Left cardiac atrium (tissue), 4 donors: ENCODE measurements at places on chromosomes 5 and 9. TPM values are rescaled to one million over a fixed set of nuclear protein-coding genes. Genes with fewer than 3 reads are reported as not detected.

The SOHLH1 gene
- not detected for total RNA-seq

The GEMIN5 gene
- 11.7 TPM for total RNA-seq

The PCDHGA11 gene
- 3.2 TPM for total RNA-seq

The NIM1K gene
- 0.34 TPM for total RNA-seq

DNA sequence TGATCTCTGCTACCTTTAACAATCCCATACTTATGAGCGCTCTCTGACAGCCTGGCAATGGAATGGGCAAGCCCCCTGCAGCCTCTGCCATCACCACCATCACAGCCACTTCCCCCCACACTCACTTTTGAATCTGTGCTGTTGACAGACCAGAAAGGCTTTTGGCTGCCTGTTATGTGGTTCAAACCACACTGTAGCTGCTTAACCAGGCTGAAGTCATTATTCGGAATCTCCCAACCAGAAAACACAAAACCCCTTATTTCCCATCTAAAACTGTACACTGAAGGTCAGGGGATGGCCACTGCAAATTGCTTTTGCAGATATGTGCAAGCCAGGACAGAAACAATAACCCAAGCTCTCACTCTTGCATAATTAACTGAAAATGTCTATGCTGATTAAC lies 35.8 kb downstream of the PTCH1 start:
- DNase-seq = no peak
